ENCODE measurements at places on chromosomes 13 and 19.
A peak's percentile ranks its signal among the peaks of the same experiment; 100 is the strongest.

DNA sequence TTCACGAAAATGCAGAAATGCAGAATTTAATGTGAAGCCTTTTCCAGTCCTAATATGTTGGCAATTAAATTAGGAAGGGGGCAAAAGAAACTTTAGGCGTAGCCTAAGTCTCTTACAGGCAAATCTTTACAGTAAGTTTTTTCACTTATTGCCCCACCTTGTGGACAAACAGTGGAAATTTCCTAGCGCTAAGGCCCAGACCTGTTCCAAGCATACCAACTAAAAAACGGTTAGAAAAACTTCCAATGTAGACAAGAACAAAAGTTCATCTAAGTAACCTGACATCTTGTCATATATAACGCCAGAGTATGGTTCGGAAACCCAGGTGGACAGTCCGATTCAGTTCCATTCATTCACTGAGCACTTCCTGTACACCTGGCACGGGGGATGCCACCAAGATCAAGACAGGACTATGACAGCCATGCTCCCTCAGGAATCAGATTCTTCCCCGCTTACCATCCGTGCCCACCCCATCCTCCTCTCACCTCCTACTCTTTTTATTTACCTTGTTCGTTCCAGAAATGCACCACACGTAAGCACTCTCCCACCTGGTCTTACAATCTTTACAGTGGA, 4.9 kb downstream of the ZAR1L start:
- DNase-seq: peak; percentile 57

GRCh38 chr13:71610876-71611275, 256.1 kb downstream of the DACH1 start:
- DNase-seq: no peak

GRCh38 chr13:50730496-50731351, 112.8 kb downstream of the DLEU7 start:
- no peak for DNase-seq

GRCh38 chr13:71454509-71454908, 412.5 kb downstream of the DACH1 start:
- no peak for DNase-seq

- DNase-seq: peak; percentile 99
Measured at GRCh38 chr19:47130589-47131227, at the start of gene SAE1. Gene SAE1, plus strand, starts transcription at chr19:47130835. Its CDS starts 96 bp downstream, at chr19:47130931.

DNA sequence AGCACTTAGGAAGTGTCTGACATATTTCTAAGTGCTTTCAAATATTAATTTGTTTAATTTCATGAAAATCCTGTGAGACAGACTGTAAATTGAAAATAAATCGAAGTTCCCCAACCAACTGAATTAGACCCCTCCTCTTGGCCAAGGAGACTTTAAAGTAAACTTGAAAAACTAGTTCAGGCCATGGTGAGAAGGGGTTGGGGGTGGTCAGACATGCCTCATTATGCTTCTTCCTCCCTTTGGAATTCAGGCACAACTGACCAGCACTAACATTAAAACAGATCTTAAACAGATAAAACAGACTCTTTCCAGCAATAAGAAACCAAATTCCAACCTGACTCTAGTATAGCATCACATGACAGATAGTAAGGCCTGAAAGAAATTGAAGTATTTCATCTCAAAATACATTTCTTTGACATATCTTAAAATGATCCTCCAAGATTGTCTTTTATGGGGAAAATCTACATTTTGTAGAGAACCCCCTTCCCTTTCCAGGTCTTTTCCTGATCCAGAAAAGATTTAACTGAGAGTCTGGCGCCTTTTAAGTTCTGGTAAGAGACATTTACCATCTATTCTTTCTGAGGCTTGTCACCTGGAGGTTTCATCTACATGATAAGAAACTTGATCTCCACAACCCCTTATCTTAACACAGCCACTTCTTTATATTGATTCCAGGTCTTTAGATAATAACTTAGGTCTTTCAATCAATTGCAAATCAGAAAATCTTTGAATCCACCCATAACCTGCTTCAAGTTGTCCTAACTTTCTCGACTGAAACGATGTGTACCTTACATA, 336.5 kb downstream of the PCDH20 start:
- DNase-seq: no peak

DNA sequence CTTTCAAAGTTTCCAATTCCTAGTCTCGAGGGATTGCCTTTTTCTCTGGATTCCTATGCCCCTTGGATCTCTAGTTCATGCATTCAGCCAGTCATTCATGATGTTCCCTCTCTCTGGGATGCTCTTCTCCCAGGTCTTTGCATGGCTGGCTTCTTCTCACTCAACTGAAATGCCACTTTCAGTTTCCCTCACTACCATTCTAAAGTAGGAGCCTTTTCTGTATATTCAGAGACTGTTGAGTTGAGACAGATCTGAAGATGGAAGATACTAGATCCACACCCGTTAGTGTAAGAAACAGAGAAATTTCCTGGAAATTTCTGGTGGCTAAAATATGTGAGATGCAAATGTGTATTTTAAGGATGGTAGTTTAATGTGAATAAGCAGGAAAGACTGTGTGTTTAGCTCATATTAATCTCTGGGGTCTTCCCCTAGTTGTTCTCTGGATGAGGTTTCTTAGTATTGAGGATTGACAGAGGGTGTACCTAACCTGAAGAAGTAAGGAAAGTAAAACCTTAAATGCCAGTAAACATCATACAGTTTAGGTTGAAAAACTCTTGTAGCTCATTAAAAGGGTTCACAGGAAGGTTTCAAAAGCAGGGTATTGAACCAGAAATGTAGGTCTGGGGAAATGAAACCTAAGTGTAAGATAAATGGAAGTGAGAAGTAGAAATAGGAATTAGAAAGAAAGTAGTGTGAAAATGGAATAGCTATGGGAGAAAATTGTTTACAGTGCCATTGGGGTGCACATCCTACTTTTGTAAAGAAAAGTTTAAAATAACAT, 331.3 kb downstream of the NDFIP2 start:
- DNase-seq: no peak

DNA sequence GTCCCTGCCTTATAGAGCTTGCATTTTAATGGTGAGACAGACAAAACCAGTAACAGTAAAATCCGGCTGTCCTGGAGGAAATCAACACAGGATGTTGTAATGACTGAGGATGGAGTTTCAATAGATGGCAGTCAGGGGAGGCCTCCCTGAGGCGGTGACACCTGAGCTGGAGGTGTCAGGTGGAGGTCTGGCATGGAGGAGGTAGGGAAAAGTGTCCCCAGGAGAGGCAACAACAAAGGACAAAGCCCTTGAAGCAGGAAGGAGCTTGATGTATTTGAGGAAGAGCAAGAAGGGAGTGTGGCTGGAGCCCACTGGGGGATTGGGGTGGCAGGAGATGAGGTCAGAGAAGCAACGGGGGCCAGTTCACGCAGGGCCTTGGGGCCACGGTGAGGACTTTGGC, 7.8 kb downstream of the GRIN2D start:
- DNase-seq: no peak

GRCh38 chr19:51724543-51724942, 752 bp upstream of the HAS1 start:
- DNase-seq: no peak

GRCh38 chr13:107104631-107105030, 536.7 kb upstream of the ARGLU1 start:
- DNase-seq: no peak

- DNase-seq: no peak
Measured at GRCh38 chr13:51714663-51715168, 89.2 kb downstream of the DHRS12 start.

GRCh38 chr13:61830475-61830874, 414.8 kb upstream of the PCDH20 start:
- DNase-seq: no peak

DNA sequence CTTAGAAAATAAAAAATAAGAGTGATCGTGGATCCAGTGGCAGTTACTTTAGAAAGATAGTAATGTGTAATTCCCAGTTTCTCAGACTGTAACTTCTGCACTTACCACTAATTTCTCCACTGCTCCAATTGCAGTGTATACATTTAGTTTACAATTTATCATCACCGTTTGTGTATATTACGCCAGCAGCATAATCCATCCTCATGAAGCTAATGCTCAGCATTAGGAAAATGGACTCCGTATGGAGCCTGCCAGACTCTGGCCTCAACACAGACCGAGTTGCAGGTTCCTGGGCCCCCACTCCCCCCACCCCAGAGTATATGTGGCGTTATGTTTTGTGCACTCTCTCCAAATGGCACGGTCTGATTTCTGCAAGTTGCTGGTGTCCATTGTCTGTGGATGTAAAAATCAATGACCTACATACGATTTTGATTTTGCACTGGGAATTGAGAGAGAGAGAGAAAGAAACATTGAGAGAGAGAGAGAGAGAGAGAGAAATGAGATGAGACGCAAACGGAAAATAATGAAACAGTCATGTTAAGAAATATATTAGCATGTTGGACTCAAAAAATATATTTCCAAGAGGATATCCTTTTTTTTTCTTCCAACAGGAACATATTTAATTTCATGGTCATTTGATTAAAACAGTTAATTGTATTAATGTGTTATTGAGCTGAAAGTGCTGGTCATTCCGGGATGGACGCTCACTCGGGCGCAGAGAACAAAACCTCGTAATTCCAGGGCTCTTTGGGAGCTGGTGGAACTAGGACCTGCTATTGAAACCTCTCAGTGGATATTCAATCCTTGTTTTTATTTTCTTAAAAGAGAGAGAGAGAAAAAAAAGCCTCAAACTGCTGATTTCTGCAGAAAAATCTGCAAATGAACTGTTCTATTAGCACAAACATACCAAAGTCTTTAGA, 278.8 kb downstream of the TSHZ3 start:
- DNase-seq: no peak

DNA sequence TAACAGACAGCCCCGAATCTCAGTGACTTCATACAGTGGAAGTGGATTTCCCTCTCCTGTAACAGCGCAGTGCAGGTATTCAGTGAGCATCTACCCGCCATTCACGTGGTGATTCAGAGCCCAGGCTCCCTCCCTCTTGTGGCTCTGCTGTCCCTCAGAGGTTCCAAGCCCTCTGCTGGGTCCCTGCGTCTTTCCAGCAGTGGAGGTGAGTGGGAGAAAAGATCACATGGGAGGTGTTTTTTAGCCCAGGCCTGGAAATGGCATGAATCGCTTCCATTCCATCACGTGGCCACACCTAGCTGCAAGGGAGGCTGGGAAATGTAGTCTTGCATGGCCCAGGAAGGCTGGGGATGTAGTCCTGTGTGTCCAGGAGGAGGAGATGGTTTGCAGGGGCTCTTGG, 61.4 kb downstream of the DPF1 start:
- no peak for DNase-seq

- no peak for DNase-seq
Measured at GRCh38 chr13:89214185-89214584, 1543.0 kb downstream of the SLITRK5 start.

GRCh38 chr19:48518207-48518606, 6.6 kb upstream of the LMTK3 start:
- DNase-seq: no peak

DNA sequence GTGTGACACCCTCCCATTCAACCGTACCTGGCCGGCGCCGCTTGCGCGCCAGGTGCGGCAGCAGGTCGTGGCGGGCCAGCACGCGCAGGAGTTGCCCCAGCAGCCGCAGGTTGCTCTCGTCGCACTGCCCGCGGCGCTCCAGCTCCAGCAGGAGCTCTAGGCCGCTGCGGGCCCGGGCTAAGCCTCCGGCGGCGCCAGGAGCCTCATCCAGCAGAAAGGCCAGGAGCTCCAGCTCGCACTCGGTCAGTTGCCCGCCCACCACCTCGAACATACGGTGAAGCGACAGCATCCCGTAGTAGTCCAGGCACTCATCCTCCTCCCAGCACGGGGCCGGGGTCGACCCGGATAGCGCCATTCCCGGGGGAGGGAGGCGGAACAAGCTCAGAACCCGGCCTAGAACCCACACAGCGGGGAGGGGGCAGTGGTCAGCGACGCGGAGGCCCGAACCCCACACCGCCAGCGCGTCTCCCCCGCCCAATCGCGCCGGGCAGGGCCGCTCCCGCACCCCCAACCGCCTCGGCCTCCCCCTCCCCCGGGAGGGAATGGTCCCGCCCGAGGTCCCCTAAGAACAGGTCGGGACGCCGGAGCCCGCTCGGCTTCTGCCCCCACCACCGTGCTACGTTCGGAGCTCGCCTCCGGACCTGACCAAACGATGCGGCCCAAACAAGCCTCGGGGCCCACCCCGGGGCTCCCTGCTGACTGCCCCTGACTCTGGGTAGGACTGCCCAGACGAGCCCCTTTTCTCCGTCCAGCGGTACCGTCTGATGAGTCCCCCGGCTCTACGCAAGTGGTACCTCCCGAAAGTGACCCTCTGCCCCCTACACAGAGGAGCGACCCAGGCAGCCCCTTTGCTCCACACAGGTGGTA, 591 bp downstream of the DEDD2 start:
- peak; percentile 31 for DNase-seq

DNA sequence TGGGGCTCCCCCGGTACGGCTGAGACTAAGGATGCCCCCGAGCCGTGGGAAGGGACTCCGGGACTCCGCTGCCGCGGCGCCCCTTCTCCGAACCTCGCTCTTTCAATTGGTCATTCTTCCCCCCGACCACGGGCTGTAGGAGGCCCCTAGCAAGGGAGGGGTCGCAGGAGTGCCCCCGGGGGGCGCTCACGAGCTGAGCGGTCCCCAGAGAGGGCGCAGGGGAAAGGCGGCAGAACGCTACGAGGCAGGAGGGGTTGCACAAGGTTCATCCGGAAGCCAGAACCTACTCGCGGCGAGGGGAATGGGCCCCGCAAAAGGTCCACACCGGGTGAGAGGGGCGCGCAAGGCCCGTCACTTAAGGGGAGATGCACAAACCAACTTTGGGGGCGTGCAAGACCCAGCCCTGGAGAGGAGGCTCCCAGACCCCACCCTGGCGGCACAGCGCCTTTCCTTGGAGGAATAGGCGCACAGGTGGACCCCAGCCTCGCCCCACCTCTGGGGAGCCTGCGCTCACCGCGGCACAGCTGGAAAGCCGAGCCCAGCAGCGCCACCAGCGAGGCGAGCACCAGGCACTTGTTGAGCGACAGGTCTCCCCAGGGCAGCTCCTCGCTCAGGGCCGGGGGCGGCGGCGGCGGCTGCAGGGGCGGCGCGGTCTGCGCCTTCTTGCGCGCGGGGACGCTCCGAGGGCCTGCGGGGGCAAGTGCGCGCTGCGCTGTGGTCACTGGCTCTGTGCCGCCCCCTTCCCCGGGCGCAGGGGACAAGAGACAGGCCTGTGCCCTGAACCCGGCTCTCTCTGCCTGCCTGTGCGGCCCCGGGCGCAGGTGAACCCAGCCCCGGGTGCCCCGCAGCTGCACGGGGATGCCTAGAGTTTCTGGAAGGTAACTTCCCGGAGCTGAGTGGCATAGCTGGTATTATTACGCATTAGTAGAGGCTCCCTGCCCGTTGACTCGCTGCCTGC, 2.8 kb downstream of the JSRP1 start:
- no peak for DNase-seq

DNA sequence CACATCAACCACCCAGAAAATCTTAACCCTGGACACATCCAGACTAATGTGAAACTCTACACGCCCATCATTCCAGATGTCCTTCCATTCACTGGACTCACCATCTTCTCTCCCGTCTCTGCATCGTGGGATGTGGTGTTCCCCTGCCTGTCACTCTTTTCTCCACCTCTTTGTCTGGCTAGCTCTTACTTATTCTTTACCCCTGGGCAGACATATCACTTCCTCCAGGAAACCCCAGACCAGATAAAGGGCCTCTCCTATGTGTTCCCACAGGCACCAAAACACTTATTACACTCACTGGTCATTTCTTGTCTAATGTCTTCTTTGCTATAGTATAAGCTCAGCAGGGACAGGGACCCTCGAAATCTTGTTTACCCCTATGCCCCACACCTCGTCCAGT, 109.3 kb upstream of the IPO5 start:
- no peak for DNase-seq

GRCh38 chr13:83201506-83201905, 680.8 kb downstream of the SLITRK1 start:
- no peak for DNase-seq

- DNase-seq: peak; percentile 7
Measured at GRCh38 chr19:36047835-36048234, 6.2 kb downstream of the THAP8 start.

- no peak for DNase-seq
Measured at GRCh38 chr13:34822650-34823049, 119.4 kb upstream of the NBEA start.
